IPS-NIHi11 (cell line): ENCODE measurements at places on chromosomes 4 and X.

DNA sequence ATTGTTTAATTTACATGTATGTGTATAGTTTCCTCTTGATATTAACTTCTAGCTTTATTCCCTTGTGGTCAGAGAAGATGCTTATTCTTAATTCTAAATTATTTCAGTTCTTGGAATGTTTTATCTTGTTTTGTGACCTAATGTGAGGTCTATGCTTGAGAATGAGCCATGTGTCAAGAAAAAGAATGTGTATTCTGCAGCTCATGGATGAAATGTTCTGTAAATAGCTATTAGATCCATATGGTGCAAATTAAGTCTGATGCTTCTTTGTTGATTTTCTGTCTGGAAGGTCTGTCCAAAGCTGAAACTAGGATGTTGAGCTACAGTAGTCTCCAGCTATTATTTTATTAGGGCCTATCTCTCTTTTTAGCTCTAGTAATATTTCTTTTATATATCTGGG, 187.3 kb upstream of the RASGEF1B start:
- DNase-seq: no peak

- DNase-seq: no peak
Observed at GRCh38 chrX:40931921-40932320, 153.3 kb upstream of the USP9X start.

DNA sequence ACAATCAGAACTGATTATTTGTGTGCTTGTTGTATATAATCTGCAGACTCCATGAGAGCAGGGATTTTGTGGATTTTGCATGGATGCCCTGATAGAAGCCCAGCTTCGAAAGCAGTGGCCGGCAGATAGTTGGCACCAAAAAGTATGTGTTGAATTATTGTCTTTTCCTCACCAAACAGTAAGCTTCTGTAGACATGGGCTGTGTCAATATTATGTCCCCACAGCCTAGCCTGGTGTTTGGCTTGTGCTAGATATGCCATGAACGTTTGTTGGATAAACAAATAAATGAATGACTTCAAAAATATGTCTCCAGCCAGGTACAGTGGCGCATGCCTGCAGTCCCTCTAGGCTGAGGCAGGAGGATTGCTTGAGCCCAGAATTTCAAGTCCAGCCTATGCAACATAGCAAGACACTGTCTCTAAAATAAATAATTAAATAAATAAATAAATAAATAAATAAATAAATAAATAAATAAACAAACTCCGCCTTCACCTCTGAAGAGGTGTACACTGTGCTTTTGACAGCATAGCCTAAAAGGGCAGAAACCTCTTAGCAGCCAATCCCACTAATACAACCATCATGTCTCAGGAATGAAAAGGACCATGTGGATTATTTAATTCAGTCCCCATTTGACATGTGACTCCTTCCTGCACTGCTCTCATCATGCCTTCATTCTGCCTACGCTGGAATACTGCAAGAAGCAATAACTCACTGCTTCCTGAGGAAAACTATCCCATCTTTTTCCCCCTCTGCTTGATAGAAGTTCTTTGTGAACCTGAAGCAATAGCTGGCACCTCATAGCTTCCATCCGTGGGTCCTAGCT, 335.2 kb downstream of the FBXW7 start:
- no peak for DNase-seq

- no peak for DNase-seq
Observed at GRCh38 chrX:53265771-53266574, 15.4 kb downstream of the IQSEC2 start.

DNA sequence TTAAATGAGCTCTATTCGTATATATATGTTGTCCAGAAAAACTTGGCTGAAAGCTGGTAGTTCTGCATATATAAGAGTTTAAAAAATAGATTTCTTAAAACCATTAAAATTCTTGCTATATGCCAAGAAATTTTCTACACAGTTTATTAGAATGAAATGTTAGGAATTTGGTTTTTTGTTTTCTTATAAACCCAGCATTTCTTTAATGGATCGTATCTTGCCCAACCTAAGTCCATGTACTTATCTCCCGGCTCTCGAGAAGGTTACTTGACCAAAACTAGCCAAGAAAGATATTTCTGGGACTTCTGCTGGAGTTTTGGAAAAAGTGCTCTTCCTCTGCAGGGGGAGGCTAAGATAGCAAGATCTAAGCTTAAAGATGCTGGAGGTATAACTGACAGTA, 4.7 kb upstream of the ASB5 start:
- no peak for DNase-seq

DNA sequence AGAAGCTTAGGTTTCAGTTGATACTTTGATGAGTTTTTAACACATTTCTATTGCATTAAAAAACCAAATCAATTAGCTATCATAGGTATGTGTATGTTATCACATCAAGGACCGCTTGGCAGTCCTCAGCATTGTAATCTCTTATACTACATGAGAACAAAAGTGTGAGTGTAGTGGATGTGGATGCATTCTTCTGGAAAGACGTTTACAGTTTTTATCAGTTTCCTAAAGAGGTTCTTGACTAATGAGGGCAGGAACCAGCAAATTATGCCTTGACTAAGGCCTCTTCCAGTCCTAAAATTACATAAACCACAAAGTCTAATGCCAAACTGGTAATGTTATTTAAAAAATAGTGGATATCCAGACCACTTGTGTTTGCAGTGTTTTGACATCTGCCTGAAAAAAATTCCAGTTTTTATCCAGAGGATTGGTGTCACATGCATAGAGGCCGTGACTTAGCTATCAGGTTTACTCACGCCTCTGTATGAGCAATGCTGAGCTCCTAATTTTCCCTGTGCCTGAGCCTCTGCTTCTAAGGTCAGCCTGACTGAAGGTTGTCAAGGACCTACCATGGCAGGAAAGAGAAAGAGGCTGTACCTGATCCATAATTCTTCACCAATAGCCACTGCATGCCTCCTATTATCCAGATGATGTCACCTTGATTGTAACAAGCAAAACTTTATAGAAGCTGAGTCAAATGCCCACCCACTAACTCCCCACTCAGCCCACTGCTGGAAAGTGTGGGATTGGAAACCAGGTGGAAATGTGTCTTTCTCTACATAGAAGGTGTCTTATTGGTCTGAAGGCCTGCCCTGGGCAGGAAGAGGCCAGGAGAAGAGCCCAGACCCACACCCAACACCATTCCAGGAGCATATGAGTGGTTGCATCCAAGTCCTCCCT, 68.7 kb downstream of the ENPP6 start:
- no peak for DNase-seq

- no peak for DNase-seq
Observed at GRCh38 chr4:114025176-114025777, 45.8 kb upstream of the ARSJ start.

GRCh38 chrX:28910487-28910886, 323.2 kb downstream of the IL1RAPL1 start:
- no peak for DNase-seq

GRCh38 chr4:181161669-181162068, 1081.5 kb upstream of the TENM3 start:
- DNase-seq: no peak

- no peak for DNase-seq
Observed at GRCh38 chr4:6270636-6271121, 1.0 kb downstream of the WFS1 start.

- no peak for DNase-seq
Observed at GRCh38 chr4:167713756-167714155, 378.6 kb upstream of the ANXA10 start.

DNA sequence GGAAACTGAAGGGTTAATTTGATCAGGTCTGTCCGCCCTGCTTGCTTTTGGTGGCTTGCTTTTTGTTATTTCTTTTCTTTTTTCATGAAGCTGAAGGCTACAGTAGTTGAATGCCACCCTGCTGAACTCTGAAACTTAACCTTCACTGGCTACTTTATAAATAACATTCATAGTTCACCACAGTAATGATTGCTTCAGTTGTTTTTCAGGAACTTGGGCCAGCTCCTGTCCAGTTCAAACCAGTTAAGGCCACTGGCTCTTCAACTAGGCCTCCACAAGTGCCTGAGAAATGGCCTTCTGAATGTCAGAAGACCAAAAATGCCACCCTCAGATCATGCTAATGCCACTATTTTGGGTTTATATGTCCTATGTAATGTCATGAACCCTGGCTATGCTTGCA, 7.7 kb upstream of the ASB9 start:
- no peak for DNase-seq

DNA sequence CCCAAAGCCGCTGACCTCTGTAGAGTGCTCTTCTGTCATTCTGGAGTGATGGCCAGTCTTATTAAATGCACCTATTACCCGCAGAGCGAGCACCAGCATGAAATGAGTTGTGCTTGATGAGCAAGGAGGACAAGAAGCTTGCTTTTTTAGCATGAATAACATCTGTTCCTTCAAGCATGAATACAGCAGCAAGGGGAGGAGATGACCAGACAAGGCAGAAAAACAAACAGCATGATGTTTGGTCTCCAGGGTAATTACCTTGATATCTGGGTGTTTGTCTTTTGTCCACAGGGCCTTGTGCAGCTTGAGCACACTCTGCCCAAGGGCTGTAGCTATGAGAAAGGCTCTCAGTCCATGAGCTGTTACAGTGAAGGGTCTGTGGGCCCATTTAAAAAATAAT, 324.8 kb upstream of the DDX53 start:
- no peak for DNase-seq

GRCh38 chr4:184850018-184850417, 24.2 kb upstream of the ACSL1 start:
- DNase-seq: no peak

DNA sequence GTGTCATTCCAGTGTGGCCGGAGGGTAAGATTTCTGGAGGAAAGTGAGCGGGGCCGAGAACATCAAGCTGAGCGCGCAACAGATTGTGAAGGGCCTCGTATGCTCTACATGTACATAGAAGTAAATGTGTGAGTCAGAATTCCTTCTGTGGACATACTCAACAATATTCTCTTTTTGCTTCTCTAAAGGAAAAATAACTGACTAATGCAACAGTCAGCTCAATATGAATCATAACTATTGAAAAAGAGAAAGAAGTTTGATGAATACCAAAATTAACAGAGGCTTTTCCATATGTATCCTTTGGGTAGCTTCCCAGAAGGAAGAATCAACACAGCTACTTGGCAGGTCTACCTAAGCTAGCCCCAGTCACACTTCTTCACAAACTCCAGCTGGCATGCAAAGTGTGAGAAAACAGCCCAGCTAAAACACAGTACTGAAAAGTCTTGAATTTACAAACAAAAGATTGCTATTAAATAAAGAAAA, 87.5 kb upstream of the ZFP42 start:
- no peak for DNase-seq

DNA sequence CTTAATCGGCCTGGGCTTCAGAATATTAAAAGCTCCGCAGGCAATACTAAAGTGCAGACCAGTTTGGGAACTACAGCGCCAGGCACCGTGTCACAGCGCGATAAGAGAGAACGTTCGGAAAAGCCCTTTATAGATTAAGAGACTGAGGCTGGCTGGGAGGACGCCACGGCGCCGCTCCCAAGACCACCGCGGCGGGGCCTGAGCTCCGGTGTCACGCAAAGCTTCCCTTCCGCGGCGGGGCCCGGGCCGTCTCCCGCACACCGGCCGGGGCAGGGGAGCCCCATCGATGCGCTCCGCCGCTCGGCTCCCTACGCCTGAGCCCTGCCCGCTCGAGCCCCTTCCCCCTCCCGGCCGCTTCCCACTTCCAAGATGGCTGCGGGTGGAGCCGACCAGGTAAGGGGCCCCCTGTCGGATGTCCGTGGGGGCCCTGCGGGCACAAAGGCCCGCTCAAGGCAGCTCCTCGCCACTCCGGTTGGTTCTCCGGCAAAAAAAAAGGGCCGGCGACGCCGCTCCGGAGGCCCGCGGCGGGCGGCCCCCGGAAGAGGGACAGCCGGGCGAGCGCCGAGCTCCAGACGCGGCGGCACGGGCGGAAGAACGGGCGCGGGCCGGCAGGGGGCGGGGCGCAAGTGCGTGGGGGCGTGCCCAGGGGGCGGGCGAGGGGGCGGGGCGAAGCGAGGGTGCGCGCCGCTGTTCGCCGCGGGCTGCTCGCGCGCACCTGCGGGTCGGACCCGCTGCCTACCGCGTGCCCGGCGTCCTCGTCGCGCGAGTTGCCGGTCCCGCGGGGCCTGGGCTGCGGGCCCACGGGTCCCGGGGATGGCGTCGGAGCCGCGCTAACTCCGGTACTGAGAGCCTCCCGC, at the start of gene TBC1D14:
Gene TBC1D14, plus strand, starts transcription at position 714 of the 857 bp plus-strand sequence. CDS start 13,564 bp downstream, outside the sequence.
- peak; percentile 98 for DNase-seq

- no peak for DNase-seq
Observed at GRCh38 chrX:42624524-42624923, 153.4 kb downstream of the PPP1R2C start.

- no peak for DNase-seq
Observed at GRCh38 chr4:11079171-11079570, 349.5 kb downstream of the HS3ST1 start.

- DNase-seq: no peak
Observed at GRCh38 chrX:51461053-51462044, 35.0 kb downstream of the NUDT11 start.

DNA sequence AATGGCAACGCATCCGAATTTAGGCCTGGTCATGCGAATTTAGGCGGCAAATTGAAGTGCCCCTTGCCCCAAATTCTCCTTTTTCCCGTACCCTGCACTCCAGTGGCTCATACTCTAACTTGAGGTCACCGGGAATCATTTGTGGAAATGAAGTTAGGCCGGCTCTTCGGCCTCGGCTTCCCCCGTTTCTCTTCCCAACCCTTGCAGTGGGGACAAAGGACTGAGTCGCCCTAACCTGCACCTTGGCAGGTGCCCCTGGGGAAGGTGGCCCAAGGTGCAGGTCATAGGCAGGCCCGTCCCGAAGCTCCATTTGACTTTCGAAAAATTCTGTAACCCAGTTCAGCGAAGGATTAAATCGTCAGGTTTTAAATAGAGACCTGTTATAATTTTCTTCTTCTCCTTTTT, 811 bp downstream of the SRD5A3 start:
- peak; percentile 28 for DNase-seq

DNA sequence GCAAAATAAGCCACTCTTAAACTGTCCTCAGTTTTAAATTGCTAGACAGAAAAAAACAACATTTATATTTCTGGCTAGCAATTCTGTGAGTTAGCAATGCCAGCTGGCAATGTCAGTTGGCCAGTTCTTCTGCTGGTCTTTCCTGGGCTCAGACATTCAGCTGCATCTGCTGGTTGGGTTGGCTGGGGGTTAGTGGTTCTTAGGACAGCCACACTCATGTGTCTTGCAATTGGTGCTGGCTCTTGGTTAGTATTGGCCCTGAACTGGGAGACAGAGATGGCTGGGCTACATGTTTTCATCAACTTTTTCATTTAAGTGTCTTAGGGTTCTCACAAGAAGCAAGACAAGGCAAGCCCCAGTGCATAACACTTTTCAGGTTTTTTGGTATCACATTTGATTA, 48.0 kb upstream of the PDLIM5 start:
- DNase-seq: no peak

DNA sequence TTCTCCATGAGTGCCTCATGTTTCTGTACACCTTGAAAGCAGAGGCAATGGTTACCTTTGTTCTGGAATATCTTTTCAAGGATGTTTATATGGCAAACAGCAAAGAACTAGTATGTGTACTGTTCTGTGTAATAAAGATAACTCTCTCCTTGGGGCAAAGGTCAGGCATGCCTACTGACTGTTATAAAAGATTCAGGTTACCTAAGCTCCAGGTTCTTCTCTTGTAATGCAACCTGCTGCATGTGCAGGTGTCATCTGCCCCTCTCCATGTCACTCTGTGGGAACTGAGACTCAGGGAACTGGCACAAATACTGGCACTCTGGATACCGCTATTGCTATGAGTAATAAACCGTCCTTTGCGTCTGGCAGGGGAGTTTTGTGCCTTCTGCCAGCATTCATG, 5.4 kb upstream of the TRPC3 start:
- no peak for DNase-seq

GRCh38 chrX:96447161-96447560, 237.5 kb upstream of the DIAPH2 start:
- DNase-seq: no peak

GRCh38 chr4:89860971-89861370, 24.0 kb upstream of the SNCA start:
- no peak for DNase-seq
